ENCODE measurements at places on chromosomes 1 and 21.
A peak's percentile ranks its signal among the peaks of the same experiment; 100 is the strongest.

GRCh38 chr1:234628089-234628488, 18.1 kb upstream of the IRF2BP2 start:
- no peak for DNase-seq

- no peak for DNase-seq
Observed at GRCh38 chr1:179761846-179762640, 19.0 kb downstream of the FAM163A start.

- DNase-seq = peak; percentile 19
Observed at GRCh38 chr1:90579212-90579802, 137.8 kb downstream of the BARHL2 start.

DNA sequence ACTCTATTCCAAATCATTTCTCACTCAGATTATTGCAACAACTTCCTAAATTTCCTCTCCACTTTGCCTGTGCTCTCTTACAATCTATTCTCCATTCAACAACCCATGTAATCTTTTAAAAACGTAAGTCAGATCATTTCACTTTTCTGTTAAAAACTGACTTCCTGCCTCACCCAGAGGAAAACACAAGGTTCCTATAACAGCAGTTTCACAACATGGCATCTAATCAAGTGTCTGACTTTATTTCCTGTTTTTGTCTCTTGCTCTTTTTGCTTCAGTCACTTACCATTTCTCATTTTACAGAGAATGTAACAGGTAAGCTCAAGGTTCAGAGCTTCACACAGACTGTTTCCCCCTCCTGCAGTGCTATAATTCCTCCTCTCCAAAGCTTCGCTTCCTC, 560.7 kb downstream of the LRRIQ3 start:
- DNase-seq = no peak

- no peak for DNase-seq
Observed at GRCh38 chr1:45730075-45730779, 20.2 kb downstream of the IPP start.

DNA sequence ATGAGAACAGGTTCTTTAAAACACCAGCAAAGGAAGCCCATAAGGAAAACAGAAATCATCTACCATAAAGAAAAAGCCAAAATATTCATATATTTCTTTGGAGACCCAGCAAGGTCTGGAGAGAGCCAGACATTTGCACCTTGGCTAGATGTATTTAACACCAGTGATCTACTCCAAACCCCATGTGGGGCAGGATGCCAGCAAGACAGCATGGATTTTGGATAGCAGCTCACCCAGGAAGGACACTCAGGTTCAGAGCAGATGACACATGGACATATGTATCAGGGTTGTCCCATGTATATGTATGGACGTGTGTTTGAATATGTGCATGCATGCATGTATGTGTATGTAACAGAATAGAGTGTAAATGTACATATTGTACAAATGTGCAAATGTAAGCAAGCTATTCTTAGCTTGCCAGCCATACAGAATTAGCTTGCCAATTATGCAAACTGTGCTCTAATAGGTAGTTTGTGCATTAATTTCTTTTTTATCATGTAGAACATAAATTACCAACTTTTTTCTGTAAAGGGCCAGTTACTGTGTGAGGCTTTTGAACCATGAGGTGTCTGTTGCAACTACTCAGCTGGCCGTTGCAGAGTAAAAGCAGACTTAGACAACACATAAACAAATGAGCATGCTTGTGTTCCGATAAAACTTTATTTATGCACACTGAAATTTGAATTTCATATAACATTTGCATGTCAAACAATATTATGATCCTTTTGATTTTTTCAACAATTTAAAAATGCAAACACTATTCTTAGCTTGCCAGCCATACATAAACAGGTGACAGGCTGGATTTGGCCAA, 73.5 kb upstream of the KAZN start:
- DNase-seq = no peak

GRCh38 chr1:34444516-34444915, 267.8 kb downstream of the C1orf94 start:
- no peak for DNase-seq

DNA sequence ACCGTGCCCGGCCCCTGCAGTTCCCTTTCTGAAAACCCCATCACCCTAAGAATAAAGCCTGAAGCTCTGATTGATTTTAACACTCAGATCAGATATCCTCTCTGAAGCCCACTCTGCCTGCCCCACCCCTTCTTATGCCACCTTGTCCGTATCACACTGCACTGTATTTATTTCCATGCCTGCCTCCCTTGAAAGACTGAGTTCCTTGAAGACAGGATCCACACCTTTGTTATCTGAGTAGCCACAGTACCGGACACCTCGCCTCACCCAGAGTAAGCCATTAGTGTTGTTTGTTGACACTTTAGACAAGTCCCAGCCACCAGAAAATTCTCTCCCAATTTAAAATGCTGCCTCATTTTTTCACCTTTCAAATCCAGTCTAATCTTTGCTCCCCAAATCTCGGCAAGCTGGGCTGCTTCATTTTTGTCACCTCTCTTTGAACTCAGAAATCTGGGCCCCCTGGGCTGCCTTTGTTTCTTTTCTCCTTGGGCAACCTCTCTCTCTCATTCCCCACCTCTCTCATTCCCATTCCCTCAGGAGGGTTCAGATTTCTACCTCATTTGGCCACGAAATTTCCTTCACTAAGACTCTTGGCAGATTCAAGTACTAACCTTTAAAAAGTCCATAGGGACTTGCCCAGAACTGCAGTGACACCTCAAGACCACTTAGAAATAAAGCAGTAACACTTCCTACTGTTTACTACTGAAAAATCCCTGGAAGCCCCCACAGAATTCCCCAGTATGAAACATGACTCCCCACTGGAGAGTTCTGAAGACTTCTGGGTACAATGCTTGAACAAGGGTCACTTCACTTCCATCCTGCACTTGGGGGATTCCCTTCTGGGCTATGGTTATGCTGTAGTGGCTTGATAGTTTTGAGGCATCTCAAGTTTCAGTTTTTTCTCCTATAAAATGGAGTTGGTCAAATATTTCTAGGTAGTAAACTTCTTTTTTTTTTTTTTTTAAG, 8.7 kb upstream of the PPP1R15B start:
- no peak for DNase-seq

GRCh38 chr1:59482986-59483385, 186.1 kb downstream of the FGGY start:
- DNase-seq = no peak

DNA sequence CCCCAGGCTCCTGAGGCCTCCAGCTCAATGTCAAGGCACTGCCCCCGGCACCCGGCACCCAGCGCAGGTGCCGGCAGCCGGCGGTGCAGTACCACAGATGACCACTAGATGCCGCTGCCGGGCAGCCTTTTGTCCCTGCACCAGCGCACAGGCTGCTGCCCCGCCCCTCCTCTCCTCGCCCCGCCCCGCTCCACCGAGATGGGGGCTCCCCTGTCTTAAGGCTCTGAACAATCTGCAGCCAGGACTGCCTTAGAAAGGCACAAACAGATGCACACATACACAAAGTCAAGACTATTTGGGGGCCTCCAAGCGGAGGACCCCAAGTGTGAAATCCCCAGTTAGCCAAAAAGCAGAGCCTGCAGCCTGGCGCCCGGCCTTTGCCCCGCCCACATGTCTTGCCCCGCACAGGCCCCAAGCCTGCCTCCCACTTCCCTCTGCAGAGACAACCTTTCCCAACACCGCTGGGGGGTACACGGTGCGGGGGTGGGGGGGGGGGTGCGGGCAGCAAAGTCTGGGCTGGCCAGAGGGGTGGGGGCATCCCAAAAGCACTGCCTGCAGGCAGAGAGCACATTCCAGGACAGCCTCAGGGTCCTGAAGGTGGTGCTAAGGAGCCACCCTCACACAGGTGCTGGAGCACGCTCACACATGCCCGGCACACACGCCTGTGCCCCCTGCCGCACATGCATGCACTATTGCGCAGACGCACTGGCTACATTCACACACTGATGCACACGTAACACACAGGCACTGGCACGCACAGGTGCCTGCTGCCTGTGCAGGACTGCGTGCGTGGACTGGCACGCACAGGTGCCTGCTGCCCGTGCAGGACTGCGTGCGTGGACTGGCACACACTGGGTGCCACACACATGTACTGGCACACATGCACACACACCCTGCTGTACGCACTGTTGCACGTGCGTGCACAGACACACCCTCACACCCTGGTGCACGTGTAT, 37.1 kb downstream of the ARHGEF16 start:
- DNase-seq = no peak

- DNase-seq = peak; percentile 33
Observed at GRCh38 chr1:155729031-155729898, 40.4 kb downstream of the DAP3 start.

Data from H54 (cell line).